ENCODE measurements at places on chromosomes 11 and 22.

- no peak for DNase-seq
Observed at GRCh38 chr11:10058356-10058755, 235.7 kb downstream of the SBF2 start.

DNA sequence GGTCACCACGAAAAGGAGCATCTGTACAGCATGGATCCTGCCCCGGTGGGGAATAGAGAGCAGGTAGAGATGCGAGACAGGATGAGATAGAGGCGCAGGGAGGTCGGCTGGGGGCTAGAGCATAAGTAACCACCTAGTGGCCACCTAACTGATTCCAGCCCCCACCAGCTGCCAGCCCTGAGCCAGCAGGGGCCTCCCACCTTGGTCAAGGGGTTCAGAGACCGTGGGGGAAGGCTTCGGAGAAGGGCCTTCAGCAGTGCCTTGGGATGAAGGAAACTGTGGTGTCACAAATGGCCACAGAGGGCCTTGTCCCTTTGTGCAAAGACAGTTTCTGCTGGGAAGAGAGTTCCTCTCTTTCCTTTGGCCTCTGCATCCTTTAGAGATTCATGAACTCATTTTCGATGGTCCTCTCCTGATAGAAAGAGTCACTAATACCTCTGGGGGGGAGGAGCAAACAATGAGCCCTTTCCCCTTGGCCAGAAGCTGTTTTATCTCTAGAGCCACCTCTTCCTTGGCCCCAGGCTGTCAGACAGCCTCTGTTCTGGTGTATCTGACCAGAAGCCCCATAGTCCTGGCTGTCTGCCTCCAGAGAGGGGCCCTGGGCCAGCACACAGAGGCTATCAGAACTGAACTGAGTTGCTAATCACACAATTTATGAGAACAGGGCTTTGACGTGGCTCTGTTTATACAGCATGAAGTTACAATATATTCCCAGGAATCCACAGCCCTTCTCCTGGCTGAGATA, 146.0 kb downstream of the PARVA start:
- no peak for DNase-seq

DNA sequence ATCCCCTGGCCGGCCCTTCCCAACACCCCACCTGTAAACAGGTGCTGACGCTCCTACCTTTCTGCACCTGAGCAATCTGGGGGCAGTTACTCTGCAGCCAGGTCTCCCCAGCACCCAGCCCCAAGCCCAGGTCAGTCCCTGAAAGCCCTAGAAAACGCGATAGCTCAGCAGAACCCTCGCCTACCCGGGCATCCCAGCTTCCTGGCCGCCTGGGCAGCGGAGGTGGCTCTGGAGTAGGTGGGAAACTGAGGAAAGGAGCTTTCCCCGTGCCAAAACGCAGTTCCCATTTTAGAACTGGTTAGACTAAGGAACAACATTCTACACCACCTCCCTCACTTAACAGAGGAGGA, 445 bp downstream of the SYTL2 start:
- no peak for DNase-seq

DNA sequence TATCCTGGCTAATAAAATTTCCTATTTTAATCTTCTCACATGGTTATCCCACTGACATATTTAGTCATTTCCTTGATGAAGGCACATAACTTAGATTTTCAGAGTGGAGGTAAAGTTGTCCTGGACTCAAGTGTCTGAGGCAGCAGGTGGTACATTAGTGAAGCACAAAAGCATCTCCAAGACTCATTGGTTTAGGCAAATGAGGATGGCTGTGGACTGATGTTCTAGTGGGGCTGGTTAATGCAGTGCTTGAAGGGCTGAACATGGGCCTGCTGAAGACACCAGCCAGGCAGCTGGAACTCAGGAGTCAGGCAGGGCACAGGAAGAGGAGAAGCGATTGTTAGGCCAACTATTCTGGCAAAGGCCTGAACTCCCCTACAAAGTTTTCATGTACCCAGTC, 76.3 kb upstream of the SESN3 start:
- no peak for DNase-seq

- DNase-seq, result no peak
Observed at GRCh38 chr11:11010624-11011127, 152.8 kb upstream of the ZBED5 start.

DNA sequence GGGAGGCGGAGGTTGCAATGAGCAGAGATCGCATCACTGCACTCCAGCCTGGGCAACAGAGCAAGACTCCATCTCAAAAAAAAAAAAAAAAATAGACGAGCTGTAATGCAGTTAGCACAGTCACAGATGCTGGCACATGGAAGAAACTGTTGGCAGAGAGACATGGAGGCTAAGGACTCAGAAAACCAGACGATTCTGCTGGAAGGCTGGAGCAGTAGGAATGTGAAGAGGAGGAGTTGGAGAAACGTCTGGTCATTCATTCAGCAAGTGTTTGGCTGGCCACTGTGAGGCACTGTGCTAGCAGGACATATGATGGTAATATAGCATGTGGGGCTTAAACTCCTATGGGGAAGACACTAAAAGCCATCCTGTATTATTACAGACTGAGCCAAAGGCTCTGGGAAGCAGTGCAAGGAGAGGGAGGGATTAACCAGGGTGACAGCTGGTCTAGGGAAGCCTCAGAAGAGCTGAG, 5.0 kb downstream of the UQCR10 start:
- no peak for DNase-seq

- no peak for DNase-seq
Observed at GRCh38 chr11:108432783-108433182, 34.5 kb downstream of the C11orf65 start.

DNA sequence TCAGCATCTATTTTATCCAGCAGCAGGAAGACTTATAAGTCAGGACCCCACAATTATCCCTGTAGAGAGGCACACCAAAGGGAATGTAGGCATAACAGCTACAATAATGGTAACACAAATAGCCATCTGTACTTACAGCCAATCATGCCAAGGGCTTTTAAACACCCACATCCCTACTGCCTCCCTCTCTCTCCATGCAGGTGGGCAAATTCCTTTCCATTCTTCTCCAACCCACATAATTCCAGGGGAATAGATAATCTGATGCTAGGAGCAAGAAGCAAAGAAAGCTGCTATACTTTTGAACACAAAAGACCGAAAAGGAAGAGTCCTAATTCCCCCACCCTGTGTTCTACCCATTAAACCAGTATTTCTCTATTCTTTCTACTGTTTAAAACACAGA, 46.7 kb downstream of the RBFOX2 start:
- DNase-seq, result no peak

- no peak for DNase-seq
Observed at GRCh38 chr22:45444168-45444567, 30.7 kb downstream of the RIBC2 start.

DNA sequence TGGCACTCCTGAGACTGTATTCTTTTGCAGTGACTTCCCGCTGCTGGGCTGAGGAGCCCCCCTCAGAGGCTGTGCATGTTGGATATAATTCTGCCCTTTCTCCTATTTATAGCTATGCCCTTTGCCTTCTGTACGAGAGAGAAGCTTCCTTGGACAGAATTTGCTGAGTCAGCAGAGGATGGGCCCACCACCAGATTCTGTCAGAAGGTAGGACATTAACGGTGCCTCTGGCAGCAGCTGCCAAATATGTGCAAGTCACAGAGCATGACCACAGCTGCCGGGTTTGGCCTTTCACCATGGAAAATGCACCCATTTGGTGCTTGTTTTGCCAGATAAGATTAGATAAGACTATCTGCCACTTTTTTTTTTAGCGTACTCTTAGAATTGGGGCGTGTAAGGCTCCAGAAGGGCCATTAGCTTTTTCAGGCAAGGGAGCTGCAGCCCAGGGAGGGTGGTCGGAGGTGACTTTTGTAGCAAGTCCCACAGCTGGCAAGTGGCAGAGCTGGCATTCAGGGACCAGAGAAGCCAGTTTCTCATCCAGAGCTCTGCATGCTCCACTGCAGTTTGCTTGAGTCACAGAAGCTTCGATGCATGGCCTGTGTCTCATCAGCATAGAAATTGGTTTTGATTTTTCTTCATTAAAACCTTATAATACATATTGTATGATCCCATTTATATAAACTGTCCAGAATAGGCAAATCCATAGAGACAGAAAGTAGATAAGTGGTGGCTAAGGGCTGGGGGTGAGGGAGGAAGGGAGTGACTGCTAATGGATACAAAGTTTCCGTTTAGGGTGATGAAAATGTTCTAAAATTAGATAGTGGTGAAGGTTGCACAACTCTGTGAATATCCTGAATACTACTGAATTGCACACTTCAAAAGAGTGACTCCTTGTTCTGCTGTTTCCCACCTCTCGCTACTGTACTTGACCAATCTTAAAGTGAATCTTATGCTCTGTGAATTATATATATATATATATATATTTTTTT, 15.8 kb downstream of the UPB1 start:
- DNase-seq, result no peak

GRCh38 chr11:134642206-134642605, 230.2 kb upstream of the B3GAT1 start:
- no peak for DNase-seq

GRCh38 chr11:134574947-134575346, 162.9 kb upstream of the B3GAT1 start:
- no peak for DNase-seq

DNA sequence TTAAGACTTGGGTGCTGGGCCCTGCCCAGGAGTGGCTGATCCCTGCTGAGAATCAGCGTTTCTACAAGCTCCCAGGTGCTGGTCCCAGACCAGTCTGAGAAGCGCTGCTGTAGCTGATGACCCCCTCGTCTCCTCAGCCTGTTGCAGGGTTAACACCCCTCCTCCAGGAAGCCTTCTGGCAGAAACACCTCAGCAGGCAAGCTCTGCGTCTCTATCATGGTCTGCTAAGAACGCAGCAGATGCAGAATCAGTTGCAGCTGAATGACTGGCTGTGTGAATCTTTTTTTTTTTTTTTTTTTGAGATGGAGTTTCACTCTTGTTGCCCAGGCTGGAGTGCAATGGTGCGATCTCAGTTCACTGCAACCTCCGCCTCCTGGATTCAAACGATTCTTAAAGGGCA, 132.5 kb downstream of the CACNA1I start:
- DNase-seq, result no peak

GRCh38 chr11:108069947-108070346, 51.4 kb upstream of the ACAT1 start:
- no peak for DNase-seq

GRCh38 chr11:129224538-129224937, 32.4 kb upstream of the ARHGAP32 start:
- no peak for DNase-seq

DNA sequence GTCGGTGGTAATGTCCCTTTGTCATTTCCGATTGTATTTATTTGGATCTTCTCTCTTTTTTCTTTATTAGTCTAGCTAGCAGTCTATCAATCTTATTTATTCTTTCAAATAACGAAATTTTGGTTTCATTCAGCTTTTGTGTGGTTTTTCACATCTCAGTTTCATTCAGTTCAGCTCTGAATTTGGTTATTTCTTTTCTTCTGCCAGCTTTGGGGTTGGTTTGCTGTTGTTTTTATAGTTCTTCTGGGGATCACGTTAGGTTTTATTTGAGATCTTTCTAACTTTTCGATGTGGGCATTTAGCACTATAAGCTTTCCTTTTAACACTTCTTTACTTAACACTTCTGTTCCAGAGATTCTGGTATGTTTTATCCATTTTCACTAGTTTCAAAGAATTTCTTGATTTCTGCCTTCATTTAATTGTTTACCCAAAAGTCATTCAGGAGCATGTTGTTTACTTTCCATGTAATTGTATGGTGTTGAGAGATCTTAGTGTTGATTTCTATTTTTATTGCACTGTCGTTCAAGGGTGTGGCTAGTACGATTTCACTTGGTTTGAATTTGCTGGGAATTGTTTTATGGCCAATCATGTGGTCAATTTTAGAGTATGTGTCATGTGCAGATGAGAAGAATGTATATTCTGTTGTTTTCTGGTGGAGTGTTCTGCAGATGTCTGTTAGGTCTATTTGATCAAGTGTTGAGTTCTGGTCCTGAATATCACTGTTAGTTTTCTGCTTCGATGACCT, 7.7 kb upstream of the SCGB1D1 start:
- no peak for DNase-seq

DNA sequence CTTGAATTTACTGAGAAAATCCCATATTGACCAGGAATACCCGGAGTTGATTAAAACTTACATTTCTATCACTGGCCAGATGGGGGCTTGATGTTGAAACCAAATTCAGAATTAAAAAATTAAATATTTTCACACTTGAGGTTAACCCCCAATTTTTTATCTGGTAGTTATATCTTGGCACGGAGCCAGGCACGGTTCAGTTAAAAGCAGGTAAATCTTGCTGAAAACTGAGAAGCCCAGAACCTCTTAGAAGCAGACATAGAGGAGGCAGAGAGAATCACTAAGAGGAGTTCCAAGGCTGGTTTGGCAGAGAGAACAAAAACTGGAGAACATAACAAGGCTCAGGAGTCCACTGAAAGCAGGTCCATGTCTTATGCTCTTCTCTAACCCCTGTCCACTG, 77.7 kb downstream of the USP35 start:
- DNase-seq, result no peak

GRCh38 chr22:23122992-23123803, 18.6 kb downstream of the RSPH14 start:
- DNase-seq, result no peak

DNA sequence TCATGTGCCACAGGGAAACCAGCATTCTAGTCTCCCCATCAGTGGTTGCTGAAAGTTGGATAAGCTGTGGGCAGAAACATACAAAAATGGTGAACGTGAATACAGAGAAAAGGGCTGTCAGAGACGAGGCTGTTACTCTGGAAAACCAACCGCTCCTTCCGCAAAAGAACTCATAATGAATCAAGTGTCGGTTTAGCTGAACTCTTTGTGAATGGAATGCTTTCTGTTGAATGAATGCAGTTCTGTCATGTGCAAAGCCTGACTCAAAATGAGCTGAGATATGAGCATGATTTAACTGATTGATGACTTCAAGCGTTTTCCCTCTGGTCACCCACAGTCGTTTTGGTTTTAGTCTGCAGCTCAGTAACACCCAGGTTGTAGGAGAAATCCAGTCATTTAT, 298.3 kb downstream of the ETS1 start:
- DNase-seq, result no peak

DNA sequence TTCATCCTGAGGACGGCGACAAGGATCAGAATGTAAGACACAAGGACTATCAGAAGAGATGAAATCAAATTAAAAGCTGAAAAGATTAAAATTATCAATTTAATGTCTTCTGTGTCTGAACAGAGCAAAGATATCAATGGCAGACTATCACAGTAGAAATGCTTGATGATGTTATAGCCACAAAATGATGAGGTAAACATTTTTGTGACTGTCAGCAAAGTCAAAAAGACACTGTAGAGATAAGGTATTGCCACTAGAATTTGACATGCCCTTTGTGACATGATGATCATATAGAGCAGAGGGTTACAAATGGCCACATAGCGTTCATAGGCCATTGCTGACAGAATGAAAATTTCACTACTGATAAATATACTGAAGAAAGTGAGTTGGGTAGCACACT, 12.2 kb downstream of the OR5J2 start:
- DNase-seq, result no peak

DNA sequence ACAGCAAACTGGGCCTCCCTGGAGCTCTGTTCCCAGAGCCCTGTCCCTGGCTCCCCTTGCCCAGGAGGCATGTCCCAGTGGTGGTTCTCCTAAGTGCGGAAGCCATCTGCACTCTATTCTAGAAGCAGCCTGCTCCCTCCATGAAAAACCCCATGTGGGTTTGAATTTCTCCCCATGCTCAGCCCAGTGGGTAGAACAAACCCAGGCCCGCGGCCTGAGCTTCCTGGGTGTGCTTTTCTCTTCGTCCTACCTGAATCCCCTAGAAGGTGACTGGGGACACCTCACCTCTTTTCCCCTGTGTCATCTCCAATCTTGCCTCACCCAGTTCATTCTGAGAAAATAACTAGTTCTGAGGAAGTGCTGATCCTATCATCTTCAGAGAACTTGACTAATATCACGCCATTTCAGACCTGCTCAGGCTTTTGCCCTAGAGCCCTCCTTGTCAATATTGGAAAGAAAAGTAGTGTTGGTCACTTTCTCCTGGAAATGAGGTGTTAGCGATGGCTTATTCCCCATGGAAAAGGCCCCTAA, 15.9 kb downstream of the IL10RA start:
- no peak for DNase-seq

Measured in nucleus accumbens (tissue), 56 donors.